ENCODE measurements at places on chromosomes 2 and 18. TPM values are rescaled to one million over a fixed set of nuclear protein-coding genes. Genes with fewer than 3 reads are reported as not detected.

The LYG2 gene
- total RNA-seq = not detected

The SPATA3 gene
- total RNA-seq = not detected

The POTEI gene
- 0.07 TPM for total RNA-seq

The GALM gene
- total RNA-seq = 27.0 TPM

The PAX8 gene
- total RNA-seq = 0.82 TPM

The SALL3 gene
- not detected for total RNA-seq

The MEIS1 gene
- 196 TPM for total RNA-seq

The CCDC150 gene
- 5.3 TPM for total RNA-seq

The KLHL41 gene
- total RNA-seq = 1.1 TPM

The HAAO gene
- 38.4 TPM for total RNA-seq

The MAP3K19 gene
- not detected for total RNA-seq

The WDR35 gene
- 8.8 TPM for total RNA-seq

The ITGA4 gene
- 6.8 TPM for total RNA-seq

The FNDC4 gene
- 1.7 TPM for total RNA-seq

The OTOS gene
- total RNA-seq = not detected

The MIB1 gene
- 29.0 TPM for total RNA-seq

The LYPD6B gene
- 0.28 TPM for total RNA-seq

The DBI gene
- 221 TPM for total RNA-seq

The ECEL1 gene
- total RNA-seq = not detected

The PLA2R1 gene
- 19.1 TPM for total RNA-seq

The BOLL gene
- total RNA-seq = not detected

The NPPC gene
- total RNA-seq = 2.7 TPM

The M1AP gene
- 0.43 TPM for total RNA-seq

The ASTL gene
- total RNA-seq = not detected

The KCNIP3 gene
- total RNA-seq = 3.0 TPM

The LYG1 gene
- total RNA-seq = not detected

The OTOF gene
- not detected for total RNA-seq

The UGT1A10 gene
- 43.9 TPM for total RNA-seq

The RSAD2 gene
- total RNA-seq = 35.0 TPM

The DSG4 gene
- 0.26 TPM for total RNA-seq

The CHRNG gene
- not detected for total RNA-seq

The VAMP5 gene
- total RNA-seq = 10.8 TPM

The SEH1L gene
- total RNA-seq = 36.7 TPM

The PSMA8 gene
- total RNA-seq = not detected

The DLX1 gene
- 0.58 TPM for total RNA-seq

The C1QL2 gene
- total RNA-seq = not detected

The CD8B2 gene
- total RNA-seq = 0.26 TPM

The GRHL1 gene
- 0.41 TPM for total RNA-seq

The BCL2L11 gene
- total RNA-seq = 43.7 TPM

The CRYGD gene
- not detected for total RNA-seq
